Stimulated activated naive CD4-positive, alpha-beta T cell treated with Interleukin-2 at 50 U/mL for 16 hours (primary cell): ENCODE measurements at places on chromosomes 7 and 10.

- no peak for DNase-seq
Observed at GRCh38 chr7:112233048-112233697, 26.7 kb downstream of the ZNF277 start.

DNA sequence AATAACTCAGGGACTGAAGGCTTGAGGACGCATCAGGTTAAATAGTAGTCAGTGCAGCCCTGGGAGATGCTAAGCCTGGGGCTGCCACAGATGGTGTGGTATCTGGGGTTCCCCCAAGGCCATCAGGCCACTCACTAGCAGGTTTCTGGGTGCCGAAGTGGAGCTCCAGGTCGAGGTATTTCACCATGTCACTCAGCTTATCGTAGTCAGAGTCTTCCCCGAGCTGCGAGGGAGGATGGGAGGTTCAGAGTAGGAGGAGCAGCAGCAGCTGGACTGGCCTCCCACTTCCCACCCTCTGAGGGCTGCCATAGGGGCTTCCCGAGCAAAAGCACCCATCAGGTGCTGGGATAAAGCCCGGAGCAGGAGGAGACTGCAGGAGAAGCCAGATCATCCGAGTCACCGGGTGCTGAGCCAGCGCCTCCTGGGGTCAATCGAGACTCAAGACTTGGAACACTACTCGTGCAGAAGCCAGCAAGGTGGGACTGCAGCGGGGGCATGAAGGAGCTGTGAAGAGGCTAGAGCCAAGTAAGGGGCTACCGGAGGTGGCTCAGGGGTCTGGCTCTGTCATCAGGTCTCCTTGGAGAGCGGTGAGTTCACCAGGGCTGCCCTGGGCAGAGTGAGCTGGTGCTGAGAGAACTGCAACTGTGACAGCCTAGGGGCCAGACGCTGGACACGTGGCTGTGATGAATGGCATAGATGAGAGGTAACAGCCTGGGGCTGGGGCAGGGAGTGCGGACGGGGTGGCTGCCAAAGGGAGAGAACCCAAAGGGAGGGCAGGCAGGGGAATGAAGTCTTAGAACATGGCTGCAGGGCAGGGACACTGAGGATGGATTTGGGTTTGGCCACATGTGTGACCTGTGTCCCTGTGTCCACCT is 45.3 kb downstream of the GRID2IP start:
- DNase-seq = no peak

DNA sequence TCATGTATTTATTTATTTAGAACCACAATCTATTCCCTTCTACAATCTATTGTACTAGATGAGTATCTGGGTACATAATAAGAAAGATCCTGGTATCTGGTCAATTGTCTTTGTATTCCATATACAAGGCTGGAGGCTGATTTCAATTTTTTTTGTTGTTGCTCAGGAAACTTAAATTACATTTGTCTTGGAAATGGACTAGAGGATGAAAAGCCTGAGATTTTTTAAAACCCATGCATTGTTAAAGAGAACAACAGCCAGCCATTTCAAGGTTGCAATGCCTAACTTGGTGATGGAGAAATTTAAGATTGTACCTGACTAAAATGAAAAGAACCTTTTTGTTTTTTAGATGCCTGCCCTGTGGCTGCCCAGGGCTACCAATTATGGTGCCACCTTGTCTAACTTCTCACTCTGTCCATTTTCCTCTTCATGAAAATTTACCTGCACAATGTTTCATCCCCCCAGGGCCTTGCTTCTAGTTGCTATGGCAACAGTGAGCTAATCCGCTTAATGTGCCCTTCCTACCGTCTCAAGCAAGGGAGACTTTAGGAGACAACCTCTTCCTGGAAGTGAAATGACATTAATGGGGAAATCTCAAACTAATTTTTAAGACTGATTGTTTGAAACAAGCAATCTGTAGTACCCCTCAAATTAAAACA is 203.7 kb upstream of the PHYHIPL start:
- DNase-seq = no peak

DNA sequence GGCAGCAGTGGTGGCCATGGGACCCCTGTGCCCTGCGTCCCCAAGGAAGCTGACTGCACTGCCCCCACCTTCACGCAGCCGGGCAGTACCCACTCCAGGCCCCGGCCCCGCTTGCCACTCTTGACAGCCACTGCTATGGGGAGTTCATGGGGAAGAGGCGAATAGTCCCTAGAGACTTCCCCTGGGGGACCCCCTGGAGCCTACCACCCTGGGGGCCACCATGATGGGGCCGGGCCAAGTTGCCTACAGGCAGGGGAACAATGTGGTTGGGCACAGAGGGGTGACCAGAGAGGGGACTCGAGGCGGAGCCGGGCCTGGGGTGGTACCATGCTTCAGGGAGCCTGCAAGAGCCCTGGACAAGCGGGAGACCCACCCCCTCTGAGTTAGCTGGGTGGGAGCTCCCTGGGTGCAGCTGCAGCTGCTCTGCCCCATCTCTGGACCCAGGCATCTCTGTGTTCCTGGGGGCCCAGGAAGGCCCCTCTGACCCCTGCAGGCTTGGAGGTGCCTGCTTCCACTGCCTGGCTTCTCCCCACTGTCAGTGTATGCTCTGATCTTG is 567.6 kb downstream of the GRM8 start:
- no peak for DNase-seq
